ENCODE measurements at places on chromosomes 12 and 14.

GRCh38 chr12:121787063-121788025, 6.1 kb downstream of the RHOF start:
- no peak for DNase-seq

GRCh38 chr12:130119241-130119861, 42.9 kb upstream of the FZD10 start:
- no peak for DNase-seq

DNA sequence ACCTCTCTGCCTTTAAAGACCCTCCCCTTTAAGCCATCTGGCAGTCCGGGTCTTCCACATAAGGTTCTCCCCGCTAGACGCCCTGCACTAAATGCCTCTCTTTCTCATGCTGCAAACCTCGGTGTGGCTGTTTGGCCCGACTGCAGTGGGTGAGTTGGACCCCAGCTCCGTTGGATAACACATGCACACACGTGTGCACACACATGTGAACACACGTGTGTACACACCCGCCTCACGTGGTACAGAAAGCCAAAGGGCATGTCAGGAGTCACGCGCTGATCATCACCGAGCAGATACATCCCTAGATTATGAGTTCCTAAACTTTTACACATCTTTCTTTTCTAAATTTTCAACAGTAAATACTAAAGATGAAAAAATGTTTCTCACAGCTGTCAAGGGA, 68.3 kb downstream of the RIMBP2 start:
- no peak for DNase-seq

- peak; percentile 50 for DNase-seq
Observed at GRCh38 chr12:13347241-13348043, 150.9 kb downstream of the EMP1 start.

DNA sequence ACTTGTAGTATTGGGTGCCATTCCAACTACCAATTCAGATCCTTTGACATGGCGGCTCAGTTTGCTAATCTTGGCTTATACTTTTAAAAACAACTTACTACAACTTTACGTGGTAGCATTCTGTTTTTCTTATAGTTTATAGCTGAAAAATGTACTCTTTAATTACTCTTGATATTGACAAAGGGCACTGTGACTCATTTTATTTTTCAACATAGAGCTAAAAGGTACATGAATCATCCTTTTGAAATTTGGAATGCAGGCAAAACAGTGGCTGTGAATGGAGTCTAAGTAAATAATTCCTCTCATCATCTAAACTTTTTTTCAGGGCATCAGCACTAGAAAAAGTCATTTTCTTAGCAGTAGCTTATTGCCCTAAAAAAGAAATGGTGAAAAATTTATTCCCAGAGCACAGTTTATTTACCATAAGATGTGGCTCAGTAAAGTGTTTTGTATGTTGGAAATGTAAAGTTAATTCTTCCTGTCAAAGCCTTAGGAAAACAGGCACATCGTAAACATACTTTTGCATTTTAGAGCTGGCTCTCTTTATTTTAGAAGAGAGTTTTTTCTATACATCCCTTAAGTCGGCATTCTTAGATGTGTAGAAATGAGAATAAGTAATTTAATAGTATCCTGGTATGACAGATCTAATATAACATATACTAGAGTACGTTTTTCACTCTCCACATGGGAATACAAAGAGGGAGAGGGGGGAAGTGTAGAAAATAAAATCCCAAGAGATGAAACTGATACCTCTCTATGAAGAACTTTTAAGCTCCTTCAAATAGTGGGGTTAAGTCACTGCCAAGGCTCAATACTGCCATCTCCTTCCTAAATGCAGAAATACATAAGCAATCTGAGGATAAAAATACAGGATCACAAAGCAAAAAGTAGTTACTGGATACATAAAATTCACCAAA, 55.2 kb downstream of the SLC25A21 start:
- peak; percentile 56 for DNase-seq

DNA sequence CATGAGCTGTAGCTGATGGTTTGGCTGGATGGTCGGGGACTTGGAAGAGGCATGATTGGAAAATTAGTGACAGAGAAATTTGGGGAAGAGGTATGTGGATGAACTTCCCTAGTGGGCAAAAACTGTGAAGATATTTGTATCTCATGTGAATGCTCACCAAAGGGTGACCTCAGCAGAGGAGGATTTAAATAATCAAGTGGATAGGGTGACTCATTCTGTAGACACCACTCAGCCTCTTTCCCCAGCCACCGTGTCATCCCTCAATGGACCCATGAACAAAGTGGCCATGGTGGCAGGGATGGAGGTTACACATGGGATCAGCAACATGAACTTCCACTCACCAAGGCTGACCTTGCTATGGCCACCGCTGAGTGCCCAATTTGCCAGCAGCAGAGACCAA, 60.8 kb upstream of the KRAS start:
- peak; percentile 18 for DNase-seq

DNA sequence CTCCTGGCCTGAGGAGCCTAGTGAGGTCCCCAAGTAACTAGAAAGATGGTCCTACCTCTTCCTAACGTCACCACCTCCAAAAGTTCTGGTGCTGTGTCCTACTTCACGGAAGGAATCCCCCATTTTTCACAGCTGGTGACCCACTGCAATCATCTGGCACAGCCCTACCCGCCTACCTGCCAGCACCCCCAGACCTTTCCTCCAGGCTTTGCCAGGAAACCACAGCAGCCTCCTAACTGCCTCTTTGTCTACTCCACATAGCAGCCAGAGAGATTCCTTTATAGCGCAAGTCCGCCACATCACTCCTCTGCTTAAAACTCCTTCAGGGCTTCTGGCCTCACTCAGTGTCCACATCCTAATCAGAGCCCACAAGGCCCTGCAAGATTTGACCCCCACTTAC, 13.4 kb upstream of the FLVCR2 start:
- no peak for DNase-seq

- DNase-seq: no peak
Observed at GRCh38 chr12:122139266-122139665, 34.8 kb downstream of the IL31 start.

- no peak for DNase-seq
Observed at GRCh38 chr12:131464081-131464480, 246.8 kb upstream of the SFSWAP start.

DNA sequence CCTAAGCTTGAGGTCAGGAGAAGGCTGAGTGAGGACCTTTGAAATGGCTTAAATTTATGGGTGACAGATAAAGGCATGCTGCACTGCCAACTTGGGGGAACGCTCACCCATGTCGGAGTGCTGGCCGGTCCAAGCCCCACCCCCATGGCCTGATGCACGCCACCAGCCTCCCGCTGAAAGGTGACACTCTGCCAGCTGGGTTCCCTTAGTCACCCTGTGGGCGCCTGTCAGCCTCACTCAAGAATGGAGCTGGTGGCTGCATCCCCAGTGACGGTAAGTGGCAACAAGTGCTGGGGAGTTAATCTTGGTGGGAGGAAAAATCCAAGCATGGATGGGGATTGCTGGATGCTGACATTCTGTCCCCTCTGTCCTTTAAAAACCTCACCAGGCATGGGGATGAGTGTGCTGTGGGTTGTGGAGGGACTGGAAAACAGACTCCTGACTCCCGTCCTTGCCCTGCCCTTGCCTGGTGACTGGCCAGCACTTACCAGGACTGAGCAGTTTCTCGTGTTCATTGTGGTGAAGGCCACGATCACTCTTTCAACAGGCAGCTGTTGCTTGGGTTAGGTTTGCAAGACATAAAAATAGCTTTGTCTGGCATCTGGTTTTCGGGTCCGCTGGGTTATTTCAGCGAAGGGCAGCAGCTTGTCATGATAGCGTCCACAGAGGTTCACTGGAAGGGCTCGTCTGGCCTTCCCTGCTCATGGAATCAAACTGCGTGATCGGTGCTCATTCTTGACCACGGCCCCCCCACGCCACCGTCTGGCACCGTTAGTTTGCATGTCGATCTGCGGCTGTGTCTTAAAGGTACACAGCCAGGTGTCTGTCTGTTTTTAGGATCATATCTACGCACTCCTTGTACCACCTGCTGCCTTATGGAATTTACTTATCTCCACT, 15.0 kb downstream of the ACACB start:
- DNase-seq: peak; percentile 49

DNA sequence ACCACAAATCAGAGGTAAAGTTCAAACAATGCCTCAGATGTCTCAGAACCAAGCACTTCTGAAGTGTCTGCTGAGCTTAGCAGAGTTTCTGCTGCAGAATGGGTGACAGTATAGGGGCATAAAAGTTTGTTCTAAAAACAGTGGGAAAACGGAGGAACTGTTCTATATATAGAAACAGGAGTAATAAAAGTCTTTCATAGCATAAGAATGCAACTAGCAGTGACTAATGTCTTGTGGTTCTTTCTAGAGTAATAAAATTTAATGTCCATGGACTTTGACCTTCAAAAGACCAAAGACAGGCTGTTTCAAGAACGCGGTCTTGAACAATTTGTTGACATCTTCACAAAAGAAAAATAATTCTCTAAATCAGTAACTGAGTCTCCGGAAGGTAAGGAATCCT, 107.5 kb upstream of the FAR2 start:
- DNase-seq: peak; percentile 81

- no peak for DNase-seq
Observed at GRCh38 chr12:26611598-26611997, 221.4 kb downstream of the ITPR2 start.

DNA sequence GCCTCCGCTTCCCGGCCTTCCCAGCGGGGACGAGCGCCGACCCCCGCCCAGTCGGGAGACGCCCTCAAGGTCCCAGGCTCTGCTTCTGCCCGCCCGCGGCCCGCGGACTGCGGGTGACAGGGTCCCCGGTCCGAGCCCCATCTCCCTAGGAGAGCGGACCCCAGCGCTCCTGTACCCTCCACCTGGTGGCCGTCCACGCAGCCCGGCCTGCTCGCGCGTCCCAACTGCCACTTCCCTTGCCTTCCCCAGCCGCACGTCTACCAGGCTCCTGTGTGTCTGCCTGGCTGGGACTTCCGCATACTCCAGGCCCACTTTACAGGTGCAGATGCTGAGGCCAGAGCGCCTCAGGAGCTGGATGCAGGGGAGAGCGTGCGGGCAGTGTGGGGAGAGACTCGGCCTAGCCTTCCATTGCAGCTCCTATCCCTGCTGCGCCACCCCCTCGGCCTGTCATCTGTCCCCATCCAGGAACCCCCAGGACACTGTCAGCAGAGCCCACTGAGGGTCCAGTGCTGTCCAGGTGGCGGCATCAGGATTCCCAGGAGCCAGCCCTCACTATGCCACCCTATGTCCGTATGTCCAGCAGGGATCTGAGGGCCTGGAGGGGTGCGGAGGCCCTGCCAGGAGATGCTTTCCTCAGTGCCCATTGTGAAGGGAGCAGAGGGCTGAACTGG, 8.0 kb upstream of the ANKRD9 start:
- no peak for DNase-seq

DNA sequence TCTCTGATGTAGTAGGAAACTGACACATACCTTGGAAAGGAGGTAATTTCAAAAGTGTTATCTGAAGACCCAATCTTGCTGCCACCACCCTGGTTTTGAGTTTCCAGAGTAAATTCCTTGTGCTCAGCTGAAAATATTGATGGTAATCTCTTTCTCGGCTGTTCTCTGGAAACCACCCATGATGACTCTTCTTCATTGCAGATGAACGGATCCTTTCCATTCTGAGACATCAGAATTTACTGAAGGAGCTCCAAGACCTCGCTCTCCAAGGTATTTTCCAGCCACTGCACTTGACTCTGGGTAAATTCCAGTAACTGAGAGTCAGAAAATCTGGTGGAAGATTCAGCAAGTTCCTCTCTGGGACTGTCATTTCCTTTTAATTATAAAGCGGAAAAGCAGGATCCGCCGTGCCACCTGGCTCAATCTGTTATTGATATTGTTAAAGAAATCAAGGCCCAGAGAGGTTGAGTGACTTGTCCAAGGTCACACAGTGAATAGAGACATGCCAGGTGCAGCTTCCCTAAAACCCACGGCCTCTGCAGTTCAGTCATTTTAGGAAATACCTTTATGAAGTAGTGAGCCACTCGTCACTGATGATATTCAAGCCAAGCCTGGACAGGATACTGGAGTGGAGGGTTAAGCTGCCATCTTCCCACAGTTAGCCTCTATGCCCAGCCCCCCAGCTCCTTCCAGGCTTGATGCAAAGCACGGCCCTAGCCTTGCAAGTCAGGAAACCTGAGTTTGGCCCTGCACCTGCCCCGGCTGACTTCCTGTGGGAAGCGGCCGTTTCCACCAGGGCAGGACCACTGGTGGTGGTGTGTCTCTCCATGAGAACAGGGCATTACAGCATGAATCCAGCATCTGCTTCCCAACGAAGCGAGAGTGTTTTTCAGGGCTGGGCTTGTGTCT, 4.7 kb downstream of the CHGA start:
- DNase-seq: no peak

GRCh38 chr12:127588249-127588648, 678.7 kb upstream of the TMEM132C start:
- DNase-seq: peak; percentile 76

GRCh38 chr14:90675399-90675798, 140.8 kb downstream of the TTC7B start:
- peak; percentile 69 for DNase-seq

GRCh38 chr14:52369305-52369801, 55.2 kb downstream of the PTGER2 start:
- peak; percentile 73 for DNase-seq

- peak; percentile 47 for DNase-seq
Observed at GRCh38 chr12:72499244-72499643, 227.1 kb downstream of the TRHDE start.
